ENCODE measurements at places on chromosomes 12 and 14.
A peak's percentile ranks its signal among the peaks of the same experiment; 100 is the strongest.

DNA sequence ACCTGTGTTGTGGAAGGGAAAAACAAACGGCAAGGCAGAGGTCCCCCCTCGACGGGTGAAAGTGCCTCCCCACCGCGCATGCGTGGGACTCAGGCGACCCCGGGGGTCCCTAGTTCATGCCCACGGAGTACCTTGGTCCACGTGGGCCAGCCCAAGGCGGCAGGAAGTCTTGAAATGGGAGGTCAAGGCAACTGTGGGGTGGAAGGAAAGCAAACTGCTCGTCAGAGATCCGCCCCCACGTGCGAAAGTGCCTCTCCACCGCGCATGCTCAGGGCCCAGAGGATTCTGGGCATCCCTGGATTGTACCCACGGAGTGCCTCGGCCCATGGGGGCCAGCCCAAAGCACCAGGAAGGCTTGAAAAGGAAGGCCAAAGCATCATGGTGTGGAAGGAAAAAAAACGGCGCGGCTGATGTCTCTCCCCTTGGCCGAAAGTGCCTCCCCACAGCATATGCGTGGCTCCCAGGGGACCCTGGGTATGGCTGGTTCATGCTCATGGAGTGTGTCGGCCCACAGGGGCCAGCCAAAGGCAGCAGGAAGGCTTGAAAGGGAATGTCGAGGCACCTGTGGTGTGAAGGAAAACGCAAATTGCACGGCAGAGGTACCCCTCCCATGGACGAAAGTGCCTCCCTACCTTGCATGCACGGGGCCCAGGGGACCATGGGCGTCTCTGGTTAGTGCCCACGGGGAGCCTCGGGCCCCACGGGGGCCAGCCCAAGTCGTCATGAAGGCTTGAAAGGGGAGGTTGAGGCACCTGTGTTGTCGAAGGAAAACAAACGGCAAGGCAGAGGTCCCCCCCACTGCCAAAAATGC is 369.7 kb downstream of the ALG10 start:
- DNase-seq: no peak

- DNase-seq: no peak
Observed at GRCh38 chr12:122096591-122097149, 18.1 kb downstream of the MLXIP start.

GRCh38 chr12:117212563-117213190 is 22.4 kb upstream of the FBXO21 start:
- peak; percentile 40 for DNase-seq

DNA sequence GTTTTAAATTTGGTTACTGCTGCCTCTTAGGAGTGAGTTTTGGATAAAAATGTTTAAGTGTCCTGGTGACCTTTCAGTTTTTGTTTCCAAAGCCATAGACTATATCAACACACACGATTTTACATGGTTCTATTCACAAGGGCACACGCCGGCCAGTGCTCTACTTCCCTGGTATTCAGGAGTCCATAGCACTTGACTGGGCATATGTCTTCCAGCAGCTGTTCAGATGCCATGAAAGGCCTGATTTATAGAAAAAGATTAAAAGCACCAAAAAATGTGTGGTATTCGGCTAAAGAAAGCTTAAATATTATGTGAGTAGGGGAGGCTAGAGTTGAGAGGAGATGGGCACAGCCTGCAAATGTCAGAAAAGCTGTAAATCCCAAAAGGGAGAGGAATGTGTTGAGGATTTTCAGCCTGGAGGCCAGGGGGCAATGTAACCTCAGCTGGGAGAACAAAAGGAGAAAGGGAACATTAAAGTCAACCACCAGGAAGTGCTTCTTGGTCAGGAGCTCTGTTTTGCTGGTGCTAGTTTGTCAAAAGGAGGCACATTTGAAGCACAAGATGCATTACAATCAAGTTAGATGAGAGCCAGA is 478.4 kb downstream of the RAD51B start:
- DNase-seq: no peak

GRCh38 chr12:87687362-87687761 is 341.8 kb downstream of the C12orf50 start:
- no peak for DNase-seq

DNA sequence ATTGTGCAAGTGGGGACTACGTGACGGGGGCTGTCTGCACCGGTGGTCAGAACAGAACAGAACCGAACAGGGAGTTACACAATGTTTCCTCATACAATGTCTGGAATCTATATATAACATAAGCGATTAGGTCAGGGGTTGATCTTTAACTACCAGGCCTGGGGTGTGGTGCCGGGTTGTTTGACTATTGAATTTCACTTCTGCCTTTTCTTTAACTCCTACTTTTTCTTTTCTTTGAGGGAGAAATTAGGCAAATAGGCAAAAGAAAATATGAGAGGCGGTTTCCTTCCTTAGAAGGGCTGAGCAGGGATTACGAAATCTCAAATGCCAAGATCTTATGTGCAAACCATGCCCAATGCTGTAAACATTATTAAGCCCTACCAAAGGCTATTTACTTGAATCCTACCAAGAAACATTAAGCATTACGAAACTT is 140.3 kb downstream of the SLC38A6 start:
- no peak for DNase-seq

GRCh38 chr12:132351751-132352495 is 22.5 kb upstream of the GALNT9 start:
- DNase-seq: no peak

- no peak for DNase-seq
Observed at GRCh38 chr14:51454351-51454750, 197.4 kb upstream of the FRMD6 start.

DNA sequence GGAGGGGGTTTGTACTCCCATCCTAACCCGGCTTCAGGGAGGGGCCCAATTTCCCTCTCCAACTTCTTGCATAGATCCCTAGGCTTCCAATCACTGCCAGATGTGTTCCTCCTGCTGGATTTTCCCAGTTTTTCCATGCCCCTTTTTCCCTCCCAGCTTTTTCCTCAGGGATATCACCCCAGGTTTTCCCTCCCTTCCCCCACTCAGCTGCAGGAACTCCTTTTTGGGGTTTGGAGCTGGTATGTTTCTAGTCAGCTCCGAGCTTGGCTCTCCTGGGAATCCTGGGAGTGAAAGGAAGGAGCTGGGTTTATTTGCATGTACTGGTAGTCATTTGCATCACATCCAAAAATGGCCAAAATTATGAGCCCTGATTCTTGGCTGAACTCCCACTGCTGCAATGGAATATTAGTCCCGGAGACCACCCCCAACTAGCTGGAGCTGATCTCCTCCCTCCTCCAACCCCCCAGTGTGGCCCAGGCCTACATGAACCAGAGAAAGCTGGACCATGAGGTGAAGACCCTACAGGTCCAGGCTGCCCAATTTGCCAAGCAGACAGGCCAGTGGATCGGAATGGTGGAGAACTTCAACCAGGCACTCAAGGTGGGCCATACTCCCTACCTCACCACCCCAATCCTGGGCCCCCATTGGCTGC is 1.4 kb upstream of the RDH5 start:
- no peak for DNase-seq

- DNase-seq: no peak
Observed at GRCh38 chr12:63164911-63165310, 13.9 kb upstream of the AVPR1A start.

DNA sequence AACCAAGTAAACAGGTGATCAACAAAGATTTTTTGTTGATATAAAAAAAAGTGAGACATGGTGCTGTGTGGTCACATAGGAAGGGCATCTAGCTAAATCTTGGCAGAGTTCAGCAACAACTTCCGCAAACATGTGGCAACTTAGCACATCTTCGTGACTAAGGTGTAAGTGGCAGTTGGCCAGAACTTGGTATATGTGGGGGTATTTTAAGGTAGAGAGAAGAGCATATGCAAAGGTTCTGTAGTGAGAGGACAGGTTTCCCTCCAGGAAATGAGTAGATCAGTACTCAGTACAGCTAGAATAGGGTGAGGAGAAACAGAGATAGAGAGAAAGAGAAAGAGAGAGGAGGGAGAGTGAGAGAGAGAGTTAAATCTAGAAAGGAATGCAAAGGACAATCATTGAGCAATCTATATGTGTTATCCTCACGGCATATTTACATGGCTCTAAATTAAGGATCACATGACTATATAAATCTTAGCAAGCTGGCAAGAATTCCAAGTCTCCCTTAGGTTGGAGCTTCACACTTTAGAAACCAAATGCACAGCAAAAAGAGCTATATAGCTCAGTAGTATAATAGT is 227.7 kb upstream of the HMGA2 start:
- no peak for DNase-seq

GRCh38 chr14:86847140-86847539 is 1145.8 kb downstream of the GALC start:
- no peak for DNase-seq

DNA sequence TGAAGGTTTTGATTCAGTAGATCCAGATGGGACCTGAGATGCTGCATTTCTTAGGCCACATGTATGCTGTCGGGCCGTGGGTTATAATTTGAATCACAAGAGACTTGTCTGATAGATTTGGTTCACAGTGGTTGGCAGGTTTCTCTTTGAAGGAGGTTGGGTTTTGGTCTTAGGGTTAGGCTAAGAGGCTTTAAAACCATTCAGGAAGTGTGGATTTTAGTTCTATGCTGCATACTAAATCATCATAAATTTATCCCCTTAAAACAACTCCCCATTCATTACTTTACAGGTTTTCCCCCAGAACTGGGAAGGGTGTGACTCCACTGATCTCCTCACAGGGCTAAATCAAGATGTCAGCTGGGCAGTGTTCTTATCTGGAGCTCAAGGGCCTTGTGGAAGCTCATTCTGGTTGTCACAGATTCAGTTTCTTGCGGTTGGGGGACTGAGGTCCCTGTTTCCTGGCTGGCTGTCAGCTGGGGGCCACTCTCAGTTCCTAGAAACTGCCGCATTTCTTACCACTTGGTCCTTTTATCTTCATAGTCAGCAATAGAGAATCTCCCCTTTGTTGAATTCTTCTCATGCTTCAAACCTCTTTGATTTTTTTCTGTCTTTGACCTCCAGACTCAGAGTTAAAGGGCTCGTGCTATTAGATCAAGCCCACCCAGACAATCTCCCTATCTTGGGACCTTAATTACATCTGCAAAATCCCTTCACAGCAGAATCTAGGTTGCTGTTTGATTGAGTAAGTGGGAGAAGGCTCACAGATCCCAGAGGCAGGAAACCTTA is 20.6 kb upstream of the PCNX1 start:
- peak; percentile 25 for DNase-seq

- no peak for DNase-seq
Observed at GRCh38 chr12:116598311-116599284, 39.4 kb downstream of the MAP1LC3B2 start.

DNA sequence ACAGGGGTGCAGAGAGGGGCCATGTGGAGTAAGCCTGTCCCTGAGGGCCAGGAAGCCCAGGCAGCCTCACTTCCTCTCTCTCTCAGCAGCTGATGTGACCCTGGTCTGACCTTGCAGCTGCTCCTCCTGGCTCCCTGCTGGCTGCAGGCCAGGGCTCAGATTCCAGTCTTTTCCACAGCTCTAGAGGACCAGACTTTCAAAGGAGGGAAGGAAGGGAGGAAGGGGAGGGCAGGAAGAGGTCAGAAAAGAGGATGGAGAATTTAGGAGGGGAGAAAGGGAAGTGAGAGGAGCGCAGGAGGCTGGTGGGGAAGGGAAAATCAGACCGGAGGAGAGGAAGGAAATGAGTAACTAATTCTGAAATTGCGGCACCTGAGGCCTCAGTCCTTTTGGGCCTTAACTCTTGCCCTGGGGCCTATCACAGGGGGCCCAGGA is 40.9 kb upstream of the VASH1 start:
- DNase-seq: no peak

DNA sequence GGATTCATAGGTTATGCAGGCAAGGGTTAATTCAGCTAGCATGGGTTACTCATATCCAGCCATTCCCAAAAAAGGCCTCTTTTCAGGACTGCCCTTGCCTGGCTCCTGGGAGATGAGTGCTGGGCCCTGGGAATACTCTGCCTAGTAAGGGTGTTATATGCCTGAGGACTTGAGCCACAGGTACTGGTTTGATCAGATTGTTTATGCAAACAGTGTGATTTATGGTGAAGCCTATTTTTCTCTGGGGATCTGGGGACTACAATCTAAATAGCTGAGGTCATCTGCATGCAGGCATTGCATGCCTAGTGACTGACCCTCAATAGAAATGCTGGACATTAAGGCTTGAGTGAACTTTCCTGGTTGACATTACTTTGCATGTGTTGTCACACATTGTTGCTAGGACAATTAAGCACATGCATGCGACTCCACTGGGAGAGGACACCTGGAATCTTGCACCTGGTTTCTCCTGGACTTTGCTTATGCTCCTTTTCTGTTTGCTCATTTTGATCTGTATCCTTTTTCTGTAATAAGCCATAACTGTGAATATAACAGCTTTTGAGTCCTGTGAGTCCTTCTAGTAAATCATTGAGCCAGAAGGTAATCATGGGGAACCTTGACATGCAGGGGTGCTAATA is 73.0 kb downstream of the RAD51B start:
- no peak for DNase-seq

- DNase-seq: no peak
Observed at GRCh38 chr14:70857496-70857890, 48.2 kb upstream of the MAP3K9 start.

GRCh38 chr14:75971509-75971908 is 10.3 kb downstream of the TGFB3 start:
- no peak for DNase-seq

GRCh38 chr12:24256684-24257083 is 307.2 kb upstream of the SOX5 start:
- DNase-seq: no peak

- peak; percentile 46 for DNase-seq
Observed at GRCh38 chr14:94129111-94129757, at the start of gene IFI27L2. Gene IFI27L2 (minus strand): TSS chr14:94129604. CDS start chr14:94129564, 40 bp downstream.

GRCh38 chr14:73645248-73645610 is 443 bp downstream of the DNAL1 start:
- DNase-seq: no peak
